ENCODE measurements at places on chromosomes 11 and 22. TPM values are rescaled to one million over a fixed set of nuclear protein-coding genes. Genes with fewer than 3 reads are reported as not detected.

The PNPLA5 gene
- not detected for total RNA-seq

The GDPD4 gene
- total RNA-seq = not detected

The TRMT2A gene
- total RNA-seq = 55.6 TPM

The SYCE3 gene
- total RNA-seq = 1.7 TPM

The MMP1 gene
- not detected for total RNA-seq

The CD3D gene
- 245 TPM for total RNA-seq

The FERMT3 gene
- total RNA-seq = 158 TPM

The BIK gene
- total RNA-seq = 3.2 TPM

The OR52A1 gene
- not detected for total RNA-seq

The TSGA10IP gene
- not detected for total RNA-seq

The TEX54 gene
- 1.5 TPM for total RNA-seq

The PPFIBP2 gene
- total RNA-seq = 27.5 TPM

The MLC1 gene
- total RNA-seq = not detected

The CD248 gene
- 3.9 TPM for total RNA-seq

The RFPL1 gene
- total RNA-seq = not detected

The NXPE4 gene
- not detected for total RNA-seq

The BTBD18 gene
- not detected for total RNA-seq

The CCDC134 gene
- total RNA-seq = 23.1 TPM

The RTN4RL2 gene
- total RNA-seq = 0.97 TPM

The BID gene
- 11.6 TPM for total RNA-seq

The MPZL3 gene
- 71.3 TPM for total RNA-seq

The ANGPTL5 gene
- not detected for total RNA-seq

The GLB1L2 gene
- total RNA-seq = 1.1 TPM

The RFPL3 gene
- total RNA-seq = not detected

The CCDC73 gene
- total RNA-seq = not detected

The HBB gene
- not detected for total RNA-seq

The RAB36 gene
- total RNA-seq = 0.14 TPM

The NCAM1 gene
- total RNA-seq = not detected

The POTEH gene
- not detected for total RNA-seq

The ARRB1 gene
- total RNA-seq = 18.3 TPM

The MYEOV gene
- total RNA-seq = 0.67 TPM

The MADD gene
- 68.6 TPM for total RNA-seq

The ANO1 gene
- not detected for total RNA-seq

The RIMBP3C gene
- 0.19 TPM for total RNA-seq

The TIGD3 gene
- total RNA-seq = 1.8 TPM

The TRIM49 gene
- not detected for total RNA-seq

The VWCE gene
- 11.8 TPM for total RNA-seq

The CYTH4 gene
- total RNA-seq = 87.5 TPM

The OR5B21 gene
- not detected for total RNA-seq

The CBLIF gene
- not detected for total RNA-seq

The SCARF2 gene
- total RNA-seq = 1.4 TPM

The CDC42EP2 gene
- total RNA-seq = 1.4 TPM

The TPST2 gene
- total RNA-seq = 19.0 TPM

The LRRC74B gene
- not detected for total RNA-seq

The GRM5 gene
- not detected for total RNA-seq

The MIOX gene
- 5.2 TPM for total RNA-seq

The C11orf91 gene
- not detected for total RNA-seq

The WDR74 gene
- 101 TPM for total RNA-seq

The MRGPRF gene
- total RNA-seq = not detected

The RFPL2 gene
- not detected for total RNA-seq

The LRRC10B gene
- not detected for total RNA-seq

The PAMR1 gene
- not detected for total RNA-seq

The P2RY6 gene
- not detected for total RNA-seq

The TEAD1 gene
- total RNA-seq = 0.35 TPM

The CCDC116 gene
- 0.51 TPM for total RNA-seq

The TBC1D22A gene
- total RNA-seq = 29.5 TPM
